Fibroblast of skin of right quadriceps (primary cell): ENCODE measurements at places on chromosomes 16 and 17.

GRCh38 chr17:14340857-14341754 lies 40.2 kb downstream of the HS3ST3B1 start:
- peak; percentile 64 for DNase-seq

- DNase-seq, result peak; percentile 26
These were observed 1.2 kb downstream of the RASD1 start for GRCh38 chr17:17494870-17495535.

DNA sequence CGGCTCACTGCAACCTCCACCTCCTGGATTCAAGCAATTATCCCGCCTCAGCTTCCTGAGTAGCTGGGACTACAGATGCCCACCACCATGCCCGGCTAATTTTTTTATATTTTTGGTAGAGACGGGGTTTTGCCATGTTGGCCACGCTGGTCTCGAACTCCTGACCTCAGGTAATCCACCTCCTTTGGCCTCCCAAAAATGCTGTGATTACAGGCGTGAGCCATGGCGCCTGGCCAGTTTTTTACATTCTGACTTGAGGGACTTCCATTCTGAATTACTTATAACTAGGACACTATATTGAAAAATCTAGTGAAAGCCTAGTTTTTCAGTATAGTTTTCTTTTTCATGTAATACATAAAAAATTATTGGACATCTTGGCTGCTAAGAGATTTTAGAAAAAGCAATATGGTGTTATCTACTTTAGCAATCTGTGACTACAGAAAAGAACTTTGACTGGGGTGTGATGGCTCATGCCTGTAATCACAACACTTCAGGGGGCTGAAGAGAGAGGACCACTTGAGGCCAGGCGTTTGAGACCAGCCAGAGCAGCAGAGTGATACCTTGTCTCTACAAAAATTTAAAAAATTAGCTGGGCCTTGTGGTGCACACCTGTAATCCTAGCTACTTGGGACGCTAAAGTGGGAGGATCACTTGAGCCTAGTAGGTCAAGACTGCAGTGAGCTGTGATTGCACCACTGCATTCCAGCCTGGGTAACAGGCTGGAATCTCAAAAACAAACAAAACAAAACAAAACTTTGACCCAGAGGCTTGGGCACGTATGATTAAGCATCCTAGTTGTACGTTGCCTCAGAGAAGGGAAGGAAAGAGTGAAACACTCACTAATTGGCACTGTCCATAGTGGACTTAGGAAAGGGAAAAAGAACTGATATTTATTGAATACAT lies 26.8 kb upstream of the GOSR1 start:
- no peak for DNase-seq

GRCh38 chr17:59521465-59522126 lies 43.8 kb upstream of the DHX40 start:
- peak; percentile 50 for DNase-seq

GRCh38 chr17:74757931-74758847 lies 9.8 kb downstream of the NHERF1 start:
- DNase-seq, result no peak

DNA sequence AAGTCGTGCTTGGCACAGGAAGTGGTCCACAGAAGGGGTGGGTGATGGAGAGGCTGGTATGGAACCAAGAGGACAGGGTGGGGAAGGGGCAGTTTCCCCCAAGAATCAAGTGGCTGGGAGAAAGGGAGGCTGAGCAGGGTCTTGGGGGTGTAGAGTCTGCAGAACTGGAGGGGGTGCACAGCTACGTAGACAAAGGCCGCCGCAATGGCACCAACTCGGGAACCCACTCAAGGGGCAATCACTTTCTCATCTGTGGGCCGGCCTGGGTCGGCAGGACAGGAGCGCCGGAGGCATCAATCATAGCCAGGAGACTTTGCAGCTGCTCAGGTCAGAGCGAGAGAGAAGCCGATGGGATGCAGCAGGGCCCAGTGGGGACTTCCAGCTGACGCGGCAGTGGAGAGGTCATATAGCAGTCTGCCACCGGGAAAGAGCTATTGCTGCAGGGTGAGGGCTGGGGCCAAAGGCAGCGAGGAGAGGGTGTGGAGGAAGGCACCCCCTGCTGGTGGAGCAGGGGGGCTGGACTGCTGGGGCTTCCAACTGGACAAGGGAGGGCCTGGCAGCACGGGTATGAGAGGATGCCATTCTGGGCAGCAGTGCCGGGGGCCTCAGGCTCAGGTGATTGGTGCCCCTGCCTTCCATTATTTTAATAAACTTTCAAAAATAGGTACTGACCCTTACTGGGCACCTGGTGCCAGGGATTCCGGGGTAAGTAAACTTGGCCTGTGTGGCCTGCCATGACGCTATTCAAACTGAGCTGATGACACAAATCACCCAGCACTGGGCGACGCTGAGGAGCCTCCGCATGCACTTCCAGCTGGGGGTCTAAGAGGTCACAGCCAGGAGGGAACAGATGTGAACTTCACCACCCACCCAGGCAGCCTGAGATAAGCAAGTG lies 52.5 kb upstream of the MTSS2 start:
- peak; percentile 66 for DNase-seq

GRCh38 chr17:50954641-50955121 lies 88.5 kb upstream of the TOB1 start:
- no peak for DNase-seq

DNA sequence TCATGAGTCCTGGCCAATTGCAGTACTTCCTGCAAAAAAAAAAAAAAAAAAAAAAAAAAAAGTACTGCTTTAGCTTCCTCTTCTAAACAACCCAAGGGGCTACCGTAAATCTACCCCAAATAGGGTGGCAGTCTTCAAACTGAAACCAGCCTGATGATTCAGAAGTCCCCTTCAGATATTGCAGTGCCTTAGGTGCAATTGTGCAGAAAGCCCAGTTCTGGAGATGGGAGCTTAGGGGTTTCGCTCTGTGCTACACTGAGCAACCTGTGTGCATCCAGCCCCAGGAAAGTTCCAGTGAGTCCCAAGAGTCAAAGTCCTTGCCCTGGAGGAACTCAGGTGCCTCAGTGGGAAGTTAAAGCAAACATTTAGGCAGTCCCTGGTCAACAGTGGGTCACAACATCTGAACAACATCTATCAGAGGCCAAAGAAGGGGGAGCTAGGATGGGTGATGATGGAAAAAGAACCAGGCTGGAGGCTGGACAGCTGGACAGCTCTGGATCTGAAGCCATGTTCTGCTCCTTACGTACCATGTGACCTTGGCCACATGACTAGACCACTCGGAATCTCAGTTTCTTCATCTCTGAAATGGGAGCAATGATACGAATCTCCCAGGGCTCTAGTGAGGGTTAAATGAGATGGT lies 6.7 kb upstream of the CIITA start:
- no peak for DNase-seq
